Stimulated activated CD8-positive, alpha-beta memory T cell treated with anti-CD3 and anti-CD28 coated beads, Interleukin-7, amount 100 ng/mL, for 48 hours (primary cell): ENCODE measurements at places on chromosomes 5 and 9.

DNA sequence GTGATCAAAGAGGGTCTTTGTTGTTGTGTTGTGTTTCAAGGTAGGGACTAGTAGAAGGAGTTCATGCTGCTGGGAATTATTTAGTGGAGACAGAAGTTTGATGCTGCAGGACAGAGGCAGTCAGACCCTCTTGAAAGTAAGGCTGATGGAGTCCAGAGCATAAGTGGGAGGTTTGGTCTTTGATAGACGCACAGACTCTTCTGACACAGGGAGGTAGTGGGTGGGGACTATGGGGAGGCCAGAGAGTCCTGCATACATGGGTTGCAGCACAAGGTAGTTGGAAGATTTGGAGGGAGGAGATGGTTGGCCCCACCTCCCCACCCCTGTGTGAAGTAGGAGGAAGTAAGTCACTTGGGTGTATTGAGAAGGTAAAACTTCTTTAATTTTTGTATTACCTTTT lies 2.4 kb upstream of the CCDC112 start:
- DNase-seq: no peak

DNA sequence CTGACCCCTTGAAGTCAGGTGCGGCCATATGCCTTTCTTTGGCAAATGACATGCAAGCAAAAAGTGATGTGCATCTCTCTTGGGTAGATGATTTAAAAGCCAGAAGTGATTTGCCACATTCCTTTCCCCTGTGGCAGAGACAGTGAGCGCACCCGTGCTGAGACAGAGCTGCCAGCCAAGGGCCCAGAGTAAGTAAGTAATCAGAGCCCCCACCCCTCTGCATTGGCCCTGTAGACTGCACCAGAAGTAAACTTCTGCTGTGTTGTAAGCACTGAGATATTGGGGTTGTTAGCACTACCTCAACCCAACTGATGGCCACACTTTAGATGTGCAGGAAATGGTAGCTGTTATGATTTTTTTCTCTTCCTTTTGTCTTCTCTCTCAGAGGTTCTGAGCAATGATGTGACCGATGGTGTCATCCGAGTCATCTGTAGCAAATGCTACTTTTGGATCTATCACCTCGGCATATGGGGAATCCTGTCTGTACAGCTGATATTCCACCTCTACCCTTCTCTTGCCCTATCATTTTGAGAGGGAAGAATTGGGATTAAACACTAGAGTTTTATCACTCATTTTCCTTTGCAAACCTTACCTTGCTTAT lies 58.0 kb downstream of the DOCK2 start:
- no peak for DNase-seq

DNA sequence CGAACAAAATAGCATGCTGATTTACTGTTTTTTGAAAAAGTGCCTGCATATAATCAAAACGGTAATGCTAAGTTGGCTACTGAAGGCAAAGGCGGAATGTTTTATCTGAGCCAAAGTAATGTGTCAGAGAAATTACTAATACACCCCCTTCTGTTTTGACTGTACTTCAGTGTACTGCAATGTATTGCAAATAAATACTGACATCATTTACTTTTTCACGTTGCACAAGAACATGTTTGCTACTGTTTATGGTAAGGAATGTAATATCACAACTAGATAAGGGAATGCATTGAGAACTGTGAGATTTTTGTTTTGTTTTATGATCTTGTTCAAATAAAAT lies 813 bp upstream of the AGTPBP1 start:
- DNase-seq: no peak

DNA sequence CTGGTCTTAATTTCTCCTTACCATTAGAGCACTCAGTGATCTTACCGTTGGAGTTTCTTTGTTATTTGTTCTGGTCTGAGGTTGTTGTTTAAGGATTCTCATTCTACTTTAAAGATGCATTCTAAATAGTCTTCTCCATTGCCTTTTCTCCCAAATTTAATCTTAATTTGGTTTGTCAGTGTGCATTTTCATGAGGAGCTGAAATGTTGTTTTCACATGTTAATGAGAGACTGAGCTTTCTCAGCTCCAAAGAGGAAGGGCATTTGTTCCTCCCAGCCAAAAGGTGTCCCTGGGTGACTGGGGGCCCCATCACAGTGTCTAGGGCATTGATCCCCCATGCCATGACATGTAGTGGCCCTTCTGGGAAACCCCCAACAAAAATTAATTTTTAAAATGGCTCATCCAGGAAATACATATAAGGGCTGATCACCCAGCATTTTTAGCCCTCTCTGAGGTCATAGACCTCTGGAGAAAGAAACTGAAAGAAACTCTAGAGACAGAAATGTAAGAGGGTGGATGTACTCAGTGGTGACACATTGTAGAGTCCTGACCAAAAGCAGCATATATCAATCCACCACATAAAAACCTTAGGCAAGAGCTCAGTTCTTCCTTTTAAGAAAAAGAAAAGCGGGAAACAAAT lies 240.4 kb upstream of the RAI14 start:
- DNase-seq: no peak

GRCh38 chr5:10704949-10705621 lies 55.9 kb downstream of the DAP start:
- no peak for DNase-seq

- no peak for DNase-seq
Measured at GRCh38 chr5:159906943-159907342, 9.3 kb upstream of the ADRA1B start.

DNA sequence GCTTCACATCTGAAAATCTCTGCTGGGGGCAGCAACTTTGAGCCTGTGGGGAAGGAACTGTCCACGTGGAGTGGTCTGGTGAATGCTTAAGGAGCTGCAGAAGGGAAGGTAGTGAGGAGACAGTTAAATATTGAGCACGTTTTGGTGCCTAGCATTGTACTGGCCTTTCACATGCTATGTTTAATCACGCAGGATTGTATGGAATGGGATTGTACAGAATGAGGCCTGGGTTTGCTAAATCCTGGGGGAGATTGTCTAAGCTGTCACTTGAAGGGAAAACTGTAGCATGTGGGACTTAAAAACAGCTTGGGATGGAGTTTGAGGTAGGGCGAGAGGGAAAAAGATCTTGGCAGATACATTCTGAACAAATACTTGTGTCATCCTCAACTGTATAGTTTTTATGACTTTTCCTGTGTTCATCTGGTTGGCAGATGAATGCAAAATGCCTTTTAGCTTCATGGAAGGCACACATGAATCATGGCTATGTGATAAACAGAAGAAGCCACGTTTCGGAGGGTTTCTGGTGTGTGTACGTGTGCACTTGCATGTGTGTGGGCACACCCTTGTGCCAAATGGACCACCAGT lies 106.6 kb downstream of the TMC1 start:
- DNase-seq: no peak
